ENCODE measurements at places on chromosomes 4 and X. TPM values are rescaled to one million over a fixed set of nuclear protein-coding genes. Genes with fewer than 3 reads are reported as not detected.
A peak's percentile ranks its signal among the peaks of the same experiment; 100 is the strongest.

NUDT11 gene
- 0.10 TPM for total RNA-seq

LAMTOR3 gene
- 38.9 TPM for total RNA-seq

GABRE gene
- total RNA-seq = 22.9 TPM

CITED1 gene
- total RNA-seq = not detected

DNA sequence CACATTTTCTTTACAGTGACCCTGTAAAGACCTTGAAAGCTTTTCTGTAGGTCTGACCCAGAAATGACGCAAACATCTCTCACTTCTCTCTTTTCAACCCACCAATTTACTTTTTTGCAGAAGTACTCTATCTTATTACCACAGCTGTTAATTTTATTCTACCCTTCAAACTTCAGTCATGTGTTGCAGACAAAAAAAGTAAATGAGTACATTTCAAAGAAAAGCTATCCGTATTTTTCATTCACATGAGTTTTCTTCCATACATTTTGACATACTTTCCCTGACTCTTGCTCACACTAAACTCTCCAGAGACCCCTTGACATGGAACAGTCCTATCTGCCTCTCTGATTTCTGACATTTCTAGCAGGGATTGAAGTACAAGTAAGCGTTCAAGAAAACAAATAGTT lies 51.7 kb downstream of the SLC7A11 start:
- DNase-seq = no peak

- no peak for DNase-seq
These were observed 127.3 kb downstream of the MAD2L1 start for GRCh38 chr4:119939071-119939995.

DNA sequence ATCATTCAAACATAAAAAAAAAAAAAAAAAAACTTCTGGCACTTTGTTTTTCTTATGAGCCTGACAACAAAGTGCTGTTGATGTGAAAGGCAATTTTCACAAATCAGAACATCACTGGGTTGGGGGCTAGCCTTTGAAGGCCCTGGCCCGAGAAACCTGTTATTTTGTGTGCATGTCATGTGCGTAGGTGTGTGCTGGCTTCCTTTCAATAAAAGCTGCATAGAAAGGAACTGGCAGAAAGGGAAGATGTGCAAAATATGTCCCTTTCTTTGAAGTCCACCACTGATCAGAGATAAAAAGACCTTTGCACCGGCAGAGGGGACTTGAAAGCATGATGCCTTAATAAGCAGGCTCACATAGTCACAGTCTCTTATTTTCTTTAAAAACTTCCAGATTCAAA lies 170.8 kb upstream of the RASGEF1B start:
- no peak for DNase-seq

GRCh38 chrX:103556963-103557612 lies 28.2 kb upstream of the TCEAL4 start:
- no peak for DNase-seq

DNA sequence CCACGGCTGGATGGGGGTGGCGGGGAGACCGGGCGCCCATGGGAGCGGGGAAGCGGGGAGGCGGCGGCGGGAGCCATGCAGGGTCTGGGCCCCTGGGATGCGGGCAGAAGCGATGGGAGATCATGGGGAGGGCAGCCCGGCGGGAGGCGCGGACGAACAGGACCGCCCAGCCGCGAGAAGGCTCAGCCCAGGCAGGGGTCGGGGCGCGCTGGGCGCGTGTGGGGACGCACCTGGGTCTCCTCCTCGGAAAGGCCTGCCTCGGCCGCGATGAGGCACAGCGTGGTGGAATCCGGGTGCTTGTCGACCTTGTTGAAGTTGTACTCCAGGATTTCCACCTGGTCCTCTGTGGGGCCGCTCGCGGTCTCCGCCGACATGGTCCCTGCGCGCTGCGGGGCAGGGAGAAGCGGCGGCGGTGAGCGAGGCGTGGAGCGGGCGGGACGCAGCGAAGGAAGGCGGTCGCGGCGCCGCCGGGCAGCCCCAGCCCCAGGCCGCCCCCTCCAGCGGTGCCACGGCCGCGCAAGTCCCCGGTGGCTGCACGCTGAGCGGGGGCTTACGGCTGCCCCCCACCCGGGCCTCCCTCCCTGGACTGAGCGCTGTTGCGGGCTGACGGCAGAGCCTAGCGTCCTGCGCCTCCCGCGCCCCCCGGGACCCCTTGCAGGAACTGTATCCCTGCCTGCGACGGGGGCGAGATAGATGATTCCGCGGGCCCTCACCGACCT lies 25.3 kb downstream of the HOPX start:
- peak; percentile 36 for DNase-seq
